ENCODE measurements at places on chromosomes 7 and 10.
A peak's percentile ranks its signal among the peaks of the same experiment; 100 is the strongest.

- peak; percentile 71 for DNase-seq
Observed at GRCh38 chr10:48363617-48364355, 57.3 kb downstream of the MAPK8 start.

DNA sequence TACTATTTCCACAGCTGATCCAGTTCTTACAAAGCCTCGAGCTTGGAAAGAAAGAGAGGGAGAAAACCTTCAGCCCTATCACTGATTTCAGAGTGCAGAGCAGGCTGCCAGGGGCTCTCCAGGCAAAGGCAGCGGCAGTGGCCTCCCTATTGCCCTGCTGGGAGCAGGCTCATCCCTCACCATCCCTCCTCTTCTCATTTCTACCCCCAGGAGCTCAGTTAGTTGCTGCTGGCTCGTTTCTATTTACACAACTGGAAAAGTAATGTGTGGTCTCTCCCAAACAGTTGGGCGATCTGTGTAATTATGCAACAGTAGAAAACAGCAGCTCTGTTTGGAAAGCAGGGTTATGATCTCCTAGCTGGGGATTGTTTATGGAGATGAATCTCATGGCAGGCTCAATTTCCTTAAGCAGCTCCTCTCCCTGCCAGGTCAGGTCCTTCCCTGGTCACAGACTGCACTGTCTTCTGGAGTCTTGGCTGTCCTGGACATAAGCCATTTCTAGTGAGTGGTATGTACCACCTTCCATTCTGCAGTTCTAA is 28.7 kb upstream of the TNS3 start:
- no peak for DNase-seq

DNA sequence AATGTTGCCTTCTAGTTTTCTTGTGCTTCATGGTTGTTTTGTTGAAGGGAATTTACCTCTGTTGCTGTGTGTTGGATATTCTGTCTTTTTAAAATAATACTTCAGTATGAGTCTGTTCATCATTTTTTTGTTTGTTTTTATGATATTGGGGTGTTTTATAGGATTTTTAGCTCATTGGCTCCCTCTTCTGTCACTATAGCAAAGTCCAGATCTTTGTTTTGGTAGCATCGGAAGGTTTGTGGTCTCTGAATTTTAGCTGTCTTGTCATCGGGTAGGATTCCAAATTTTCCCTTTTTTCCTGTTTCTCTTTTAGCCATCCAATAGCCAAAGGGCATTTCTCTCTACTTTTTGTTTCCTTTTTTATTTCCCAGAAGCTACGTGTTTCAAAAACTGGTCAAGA is 91.4 kb downstream of the EXOC4 start:
- peak; percentile 51 for DNase-seq

- DNase-seq: no peak
Observed at GRCh38 chr7:156781972-156782371, 111.0 kb downstream of the LMBR1 start.

DNA sequence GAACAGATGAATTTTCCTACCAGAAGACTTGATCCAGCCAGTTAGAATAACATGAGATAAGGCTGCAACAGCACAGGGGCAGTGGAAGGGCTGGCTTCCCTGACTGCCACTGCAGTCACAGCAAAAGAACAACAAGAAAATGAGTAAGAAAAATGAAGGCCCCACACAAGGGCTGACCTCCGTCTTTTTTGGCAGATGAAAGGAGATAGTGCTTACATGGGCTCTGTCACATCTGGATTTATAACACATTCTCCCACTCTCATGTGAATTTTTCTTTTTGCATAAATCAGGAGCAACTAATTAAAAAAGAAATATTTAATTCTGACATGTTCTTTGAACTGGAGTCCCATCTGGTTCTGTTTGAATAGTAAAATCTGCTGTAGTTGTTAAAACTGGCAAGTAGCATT is 99.6 kb downstream of the NRP1 start:
- no peak for DNase-seq

- DNase-seq: no peak
Observed at GRCh38 chr7:120272701-120273475, at the start of gene KCND2. TSS of gene KCND2 (plus strand) at chr7:120273175.

- peak; percentile 60 for DNase-seq
Observed at GRCh38 chr7:71511361-71511807, 379.4 kb downstream of the GALNT17 start.

- DNase-seq: no peak
Observed at GRCh38 chr10:84510121-84510520, 181.7 kb downstream of the CCSER2 start.

- DNase-seq: no peak
Observed at GRCh38 chr10:62327885-62328284, 46.3 kb upstream of the ZNF365 start.

- DNase-seq: no peak
Observed at GRCh38 chr7:73974101-73974947, 53.6 kb upstream of the ELN start.

DNA sequence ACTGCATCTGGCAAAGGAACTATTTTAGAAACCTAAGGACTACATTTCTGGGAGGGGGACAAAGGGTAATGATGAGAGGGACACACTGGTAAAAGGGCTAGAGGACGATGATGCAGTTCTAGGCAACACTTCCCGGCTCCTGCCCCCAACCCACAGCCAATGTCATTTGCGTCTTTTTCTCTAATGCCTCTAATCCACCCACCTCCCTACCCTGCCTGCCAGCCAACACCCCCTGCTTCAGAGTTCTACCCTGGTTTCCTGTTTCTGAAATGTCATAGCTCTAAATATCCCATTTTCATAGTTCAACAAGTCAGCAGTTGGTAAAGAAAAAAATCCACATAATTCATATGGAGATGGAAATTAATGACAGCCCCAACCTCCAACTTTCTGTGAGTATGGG is 79.0 kb downstream of the KIAA1549 start:
- DNase-seq: no peak

GRCh38 chr7:139034855-139035585 is 822 bp downstream of the ZC3HAV1L start:
- DNase-seq: no peak

DNA sequence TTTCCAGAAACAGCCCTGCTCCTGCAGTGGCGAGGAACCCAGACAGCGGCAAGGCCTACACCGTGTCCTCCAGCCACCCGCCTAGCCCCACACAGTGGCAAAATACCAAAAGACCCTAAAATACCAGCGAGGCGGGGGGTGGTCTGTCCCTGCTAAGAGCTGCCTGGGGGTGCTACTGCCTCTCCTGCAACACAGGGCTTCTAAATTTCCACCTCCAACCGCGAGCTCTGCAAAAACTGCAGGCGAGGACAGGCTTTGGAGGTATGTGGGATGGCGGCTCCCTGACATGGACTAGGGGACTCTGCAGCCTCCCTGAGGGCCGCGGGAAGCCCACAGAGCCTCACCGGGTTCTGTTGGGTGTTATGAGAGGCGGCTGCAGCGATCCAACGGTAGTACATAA is 122.3 kb downstream of the WDR37 start:
- DNase-seq: no peak

- DNase-seq: no peak
Observed at GRCh38 chr7:48636391-48637015, 287.8 kb upstream of the CDC14C start.

- DNase-seq: no peak
Observed at GRCh38 chr7:46131916-46132795, 211.1 kb upstream of the IGFBP3 start.

- DNase-seq: no peak
Observed at GRCh38 chr7:70743531-70744325, 388.2 kb upstream of the GALNT17 start.

GRCh38 chr7:44143646-44144250 is 2.6 kb upstream of the MYL7 start:
- no peak for DNase-seq

GRCh38 chr7:158228131-158228530 is 359.5 kb downstream of the PTPRN2 start:
- DNase-seq: no peak

GRCh38 chr10:3178042-3178441 is 5.5 kb upstream of the PITRM1 start:
- DNase-seq: no peak

- no peak for DNase-seq
Observed at GRCh38 chr10:124525751-124526600, 64.4 kb downstream of the LHPP start.

DNA sequence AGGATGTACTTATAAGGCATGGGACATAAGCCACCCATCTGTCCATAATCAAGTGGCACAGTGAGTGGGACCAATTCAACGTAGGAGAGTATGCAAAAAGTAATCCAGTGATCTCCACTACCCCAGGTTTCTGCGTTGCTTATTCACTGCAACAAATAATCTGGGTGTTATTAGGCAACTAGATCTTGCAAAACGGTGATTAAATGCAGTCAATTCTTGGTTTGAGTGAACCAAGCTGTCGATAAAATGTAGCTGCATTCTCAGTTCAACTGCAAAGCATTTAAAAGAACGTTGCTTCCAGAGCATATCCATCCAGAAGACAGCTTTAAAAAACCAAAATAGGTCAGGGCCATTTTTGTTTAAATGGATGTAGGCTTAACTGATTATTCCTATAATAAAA is 5.0 kb downstream of the LSMEM1 start:
- no peak for DNase-seq

DNA sequence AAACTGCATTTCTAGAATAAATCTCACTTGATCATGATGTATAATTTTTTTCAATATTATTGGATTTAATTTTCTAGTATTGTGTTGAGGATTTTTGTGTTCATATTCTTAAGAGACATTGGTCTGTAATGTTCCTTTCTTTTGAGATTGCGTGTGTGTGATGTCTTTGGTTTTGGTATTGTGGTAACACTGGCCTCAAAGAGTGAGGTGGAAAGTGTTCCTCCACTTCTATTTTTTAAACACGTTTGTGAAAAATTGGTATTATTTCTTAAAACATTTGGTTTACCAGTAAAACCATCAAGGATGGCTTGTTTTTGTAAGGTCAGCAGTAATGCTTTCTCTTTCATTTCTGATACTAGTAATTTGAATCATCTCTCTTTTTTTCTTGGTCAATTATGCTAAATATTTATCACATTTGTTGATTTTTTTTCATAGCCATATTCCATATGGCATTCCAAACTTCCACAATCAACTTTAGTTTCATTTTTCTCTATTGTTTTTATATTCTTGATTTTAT is 290.2 kb upstream of the CDC14C start:
- DNase-seq: no peak

DNA sequence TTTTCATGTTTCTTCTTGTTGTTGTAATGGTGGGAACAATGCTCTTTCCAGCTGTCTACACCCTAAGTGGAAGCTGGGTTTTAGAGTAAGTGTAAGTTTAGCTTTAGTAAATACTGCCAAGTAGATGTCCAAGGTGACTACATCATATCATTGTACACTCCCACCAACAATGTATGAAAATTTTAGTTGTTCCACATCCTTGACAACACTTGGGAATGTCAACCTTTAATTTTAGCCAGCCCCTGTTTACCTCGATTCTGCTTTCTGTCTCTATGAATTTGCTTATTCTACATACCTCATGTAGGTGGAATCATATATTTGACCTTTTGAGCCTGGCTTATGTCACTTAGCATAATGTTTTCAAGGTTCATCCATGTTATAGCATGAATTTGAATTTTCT is 93.0 kb downstream of the MTPAP start:
- DNase-seq: no peak

DNA sequence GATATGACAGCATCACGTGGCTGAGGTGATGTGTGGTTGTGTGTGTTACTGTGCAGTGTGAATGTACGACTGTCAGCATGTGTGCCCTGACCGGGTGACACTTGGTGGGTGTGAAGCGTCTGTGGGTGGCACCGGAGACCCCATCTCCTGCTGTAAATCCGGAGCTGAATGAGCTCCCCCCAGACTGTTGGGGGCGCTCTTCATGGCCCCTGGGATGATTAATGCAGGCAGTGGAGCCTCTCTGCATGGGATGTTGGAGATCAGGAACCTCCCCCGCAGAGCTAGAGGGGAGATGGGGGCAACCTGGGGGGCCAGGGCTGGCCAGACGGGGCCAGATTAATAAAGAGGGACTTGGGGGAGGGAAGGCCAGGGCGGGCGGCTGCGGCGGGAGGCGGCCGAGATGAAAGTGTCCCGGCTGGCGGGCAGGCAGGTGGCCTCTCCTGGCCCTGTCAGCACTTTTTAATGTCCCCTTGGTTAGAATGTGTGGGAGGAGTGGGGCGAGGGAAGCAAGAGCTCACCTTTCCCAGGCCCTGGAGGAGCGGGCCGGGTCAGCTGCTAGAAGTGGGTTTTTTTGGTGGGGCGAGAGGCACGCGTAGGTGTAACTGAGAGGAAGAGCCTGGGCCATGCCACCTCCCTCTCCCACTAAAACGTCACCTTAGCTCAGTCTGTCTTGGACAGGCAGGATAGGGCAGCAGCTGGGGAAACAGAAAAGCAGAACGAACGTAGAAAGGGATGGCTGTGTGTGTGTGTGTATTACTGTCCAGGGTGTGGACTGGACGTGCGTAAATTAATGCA is 34.1 kb downstream of the HIF1AN start:
- DNase-seq: no peak

- no peak for DNase-seq
Observed at GRCh38 chr10:85542936-85543730, 823.5 kb downstream of the GRID1 start.

- no peak for DNase-seq
Observed at GRCh38 chr7:40506158-40506557, 371.4 kb downstream of the SUGCT start.

DNA sequence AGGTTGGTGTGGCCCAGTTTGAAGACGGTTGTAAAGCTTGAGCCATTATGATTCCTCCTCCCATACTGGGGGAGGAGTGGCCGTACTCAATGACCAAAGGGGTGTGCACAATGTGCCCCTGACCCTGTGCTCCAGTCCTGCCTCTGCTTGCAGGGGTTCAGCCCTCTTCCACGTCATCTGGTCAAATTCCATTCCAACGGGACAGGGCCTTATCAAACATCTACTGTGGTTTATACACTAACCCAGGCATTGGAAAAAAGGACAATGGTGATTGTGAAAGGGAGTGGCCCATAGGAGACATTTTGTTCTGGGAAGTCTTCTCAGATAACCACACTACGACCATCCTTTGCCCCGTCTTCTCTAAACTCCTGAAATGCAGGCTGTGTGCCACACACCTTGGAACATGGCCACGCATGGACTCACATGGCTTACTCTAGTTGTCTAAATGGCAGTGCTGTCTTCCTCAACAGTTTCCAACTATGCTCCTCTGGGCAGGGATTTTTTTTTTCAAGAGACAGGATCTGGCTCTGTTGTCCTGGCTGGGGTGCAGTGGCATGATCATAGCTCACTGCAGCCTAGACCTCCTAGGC is 103.0 kb downstream of the JCAD start:
- no peak for DNase-seq

DNA sequence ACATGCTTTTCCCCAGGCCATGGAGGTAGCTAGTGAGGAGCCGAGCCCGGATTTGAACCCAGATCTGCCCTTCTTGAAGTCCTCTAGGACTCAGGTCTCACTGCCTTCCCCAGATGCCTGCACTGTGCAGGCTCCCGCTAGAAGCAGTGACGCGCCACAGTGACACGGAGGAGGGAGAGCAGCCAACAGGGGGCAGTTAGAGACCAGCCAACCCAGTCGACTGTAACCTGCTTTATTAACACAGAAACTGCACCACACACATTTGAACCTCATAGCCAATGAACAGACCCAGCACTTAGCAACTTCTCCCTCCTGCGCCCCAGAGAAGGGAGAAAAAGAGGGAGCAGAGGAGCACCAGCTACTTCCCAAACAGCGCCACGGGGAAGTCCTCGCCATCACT is 27.4 kb downstream of the PILRA start:
- DNase-seq: peak; percentile 58

- no peak for DNase-seq
Observed at GRCh38 chr10:66773472-66773817, 152.4 kb upstream of the LRRTM3 start.

GRCh38 chr7:70647801-70648498 is 484.0 kb upstream of the GALNT17 start:
- no peak for DNase-seq

- DNase-seq: no peak
Observed at GRCh38 chr10:96496281-96496925, 17.3 kb downstream of the TLL2 start.

All from NAMALWA (cell line).